NCI-H748 treated with DMSO at 0.1 percent for 48 hours (cell line): ENCODE measurements at places on chromosomes 5 and 9.

DNA sequence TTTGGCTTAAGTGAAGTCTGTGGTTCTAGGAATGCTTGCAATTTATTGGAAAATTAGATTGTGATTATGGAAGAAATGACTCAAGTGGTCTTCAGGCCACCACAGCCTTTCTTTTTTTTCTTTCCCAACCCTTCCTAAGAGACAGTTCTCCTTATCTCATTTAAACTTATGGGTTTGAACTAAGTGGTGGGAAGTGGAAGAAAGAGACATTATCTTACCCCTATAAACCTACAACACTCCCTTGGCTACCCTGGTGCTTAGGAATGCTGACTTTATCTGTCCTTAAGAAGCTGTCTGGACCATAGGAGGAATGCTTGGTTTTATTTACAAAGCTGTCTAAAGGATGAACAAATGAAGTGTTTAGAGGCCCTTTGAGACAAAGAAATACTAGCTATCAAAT, 5.1 kb upstream of the ERAP1 start:
- DNase-seq = no peak

DNA sequence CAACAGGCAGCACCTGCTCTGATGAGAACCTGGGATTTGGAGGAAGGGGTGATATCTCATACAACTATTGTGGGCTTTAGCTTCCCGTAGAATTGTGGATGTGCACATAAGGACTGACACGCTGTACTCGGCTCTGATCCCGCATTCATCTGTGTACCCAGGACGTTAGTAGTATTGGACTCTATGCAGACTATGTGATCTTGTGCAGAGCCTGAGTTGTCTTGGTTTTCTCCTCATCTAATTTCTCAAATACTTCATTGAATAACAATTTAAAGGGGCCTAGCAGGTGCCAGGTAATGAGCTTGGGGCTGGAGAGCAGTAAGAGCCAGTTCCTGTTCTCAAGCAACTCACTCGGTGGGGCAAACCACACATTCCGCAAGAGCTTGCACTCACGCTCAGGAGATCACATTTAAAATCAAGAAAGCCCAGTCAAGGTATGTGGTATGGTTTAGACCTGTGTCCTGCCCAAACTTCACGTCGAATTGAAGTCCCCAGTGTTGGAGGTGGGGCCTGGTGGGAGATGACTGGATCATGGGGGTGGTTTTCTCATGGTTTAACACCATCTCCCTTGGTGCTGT, 14.8 kb downstream of the C5orf15 start:
- no peak for DNase-seq

GRCh38 chr9:13904746-13905145, 409.2 kb downstream of the NFIB start:
- no peak for DNase-seq

GRCh38 chr9:94280409-94280989, 21.4 kb downstream of the ZNF169 start:
- no peak for DNase-seq

GRCh38 chr5:38809388-38810359, 36.1 kb upstream of the OSMR start:
- DNase-seq = peak; percentile 79

DNA sequence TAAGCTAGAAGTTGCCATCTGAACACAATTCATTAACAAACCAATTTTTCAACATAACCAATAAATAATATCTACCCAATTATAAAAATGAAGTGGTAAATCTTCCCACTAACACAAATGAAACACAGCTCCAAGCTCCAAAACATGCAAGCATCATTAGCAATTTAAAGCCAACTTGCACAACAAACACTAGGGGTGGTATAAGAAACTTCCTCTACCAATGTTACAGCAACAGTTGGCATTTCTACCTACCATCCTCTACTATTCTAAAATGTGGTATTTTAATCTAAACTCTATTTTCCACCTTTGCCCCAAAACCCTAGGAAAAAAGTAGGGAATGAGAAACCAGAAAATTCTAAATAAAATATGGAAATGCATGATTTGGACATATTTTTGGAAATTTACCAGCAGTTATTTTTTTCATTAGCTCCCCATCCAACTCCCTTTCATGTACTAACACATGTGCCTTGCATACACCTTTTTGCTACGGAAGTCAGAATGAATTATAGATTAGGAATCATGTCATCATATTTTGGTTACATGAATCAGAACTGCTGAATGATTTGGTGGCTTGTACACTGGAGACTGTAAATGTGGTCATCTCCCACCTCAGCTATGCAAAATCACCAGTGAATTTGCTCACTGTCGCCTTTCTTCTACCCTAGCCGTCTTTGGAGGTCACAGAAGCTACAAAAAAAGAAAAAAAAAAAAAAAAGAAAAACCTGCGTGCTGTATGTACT, 4.1 kb downstream of the NR6A1 start:
- no peak for DNase-seq

DNA sequence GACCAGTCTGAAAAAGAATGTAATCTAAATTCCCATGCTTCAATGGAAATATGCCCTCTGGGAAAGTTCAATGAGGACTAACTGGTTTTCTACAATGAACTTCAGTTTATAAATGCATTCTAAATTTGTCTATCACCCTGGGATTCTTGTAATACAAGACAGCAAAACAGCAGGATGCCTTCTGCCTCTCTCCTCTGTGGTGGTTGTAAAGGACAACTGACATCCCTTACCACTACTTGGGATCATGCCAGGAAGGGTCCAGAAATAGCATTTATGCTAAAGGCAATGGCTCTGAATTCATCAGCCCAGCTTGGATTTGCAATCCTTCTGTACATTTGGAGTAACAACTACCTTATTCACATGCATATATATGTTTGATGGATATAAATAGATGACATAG, 97.3 kb upstream of the ADAMTS16 start:
- no peak for DNase-seq
